IMR-90 (cell line): ENCODE measurements at places on chromosomes 5 and 9. TPM values are rescaled to one million over a fixed set of nuclear protein-coding genes. Genes with fewer than 3 reads are reported as not detected.

Gene ACER2
- total RNA-seq: 1.6 and 1.9 TPM in 2 replicates

Gene NAIP
- 1.3 and 1.7 TPM in 2 replicates for total RNA-seq

Gene SWI5
- total RNA-seq: 37.5 and 38.9 TPM in 2 replicates

Gene FKBP15
- 25.5 and 25.6 TPM in 2 replicates for total RNA-seq

Gene MORN5
- not detected in 2 replicates for total RNA-seq

Gene RFX3
- total RNA-seq: 2.5 and 2.7 TPM in 2 replicates

Gene TSC1
- total RNA-seq: 44.2 and 56.3 TPM in 2 replicates

DNA sequence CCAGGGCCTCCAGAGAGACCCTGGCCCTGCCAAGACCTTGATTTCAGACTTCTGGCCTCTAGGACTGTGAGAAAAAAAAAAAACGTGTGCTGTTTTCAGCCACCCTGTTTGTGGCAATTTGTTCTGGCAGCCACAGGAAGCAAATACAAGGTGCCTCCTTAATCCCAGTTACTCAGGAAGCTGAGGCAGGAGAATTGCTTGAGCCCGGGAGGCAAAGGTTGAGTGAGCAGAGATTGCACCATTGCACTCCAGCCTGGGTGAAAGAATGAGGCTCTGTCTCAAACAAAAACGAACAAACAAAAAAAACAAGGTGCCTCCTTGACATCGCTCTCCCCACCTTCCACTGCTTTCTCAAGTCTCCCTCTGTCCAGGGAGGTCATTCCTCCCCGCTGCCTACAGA lies 98.0 kb downstream of the GABBR2 start:
- H3K27me3 ChIP-seq: no peaks in the 10 kb centered on the region
- H3K4me1 ChIP-seq: peaks cover 36% of the 10 kb centered on the region
- DNase-seq: no peak
- H3K27ac ChIP-seq: peak overlapping the region; percentile 93
- H3K36me3 ChIP-seq: no peaks in the 10 kb centered on the region
- no peak overlapping the region for H3K4me3 ChIP-seq

- no peak overlapping the region for H3K27ac ChIP-seq
- no peaks in the 10 kb centered on the region for H3K27me3 ChIP-seq
- DNase-seq: no peak
- no peak overlapping the region for H3K4me3 ChIP-seq
Observed at GRCh38 chr5:37628876-37629275, 211.0 kb downstream of the GDNF start.

DNA sequence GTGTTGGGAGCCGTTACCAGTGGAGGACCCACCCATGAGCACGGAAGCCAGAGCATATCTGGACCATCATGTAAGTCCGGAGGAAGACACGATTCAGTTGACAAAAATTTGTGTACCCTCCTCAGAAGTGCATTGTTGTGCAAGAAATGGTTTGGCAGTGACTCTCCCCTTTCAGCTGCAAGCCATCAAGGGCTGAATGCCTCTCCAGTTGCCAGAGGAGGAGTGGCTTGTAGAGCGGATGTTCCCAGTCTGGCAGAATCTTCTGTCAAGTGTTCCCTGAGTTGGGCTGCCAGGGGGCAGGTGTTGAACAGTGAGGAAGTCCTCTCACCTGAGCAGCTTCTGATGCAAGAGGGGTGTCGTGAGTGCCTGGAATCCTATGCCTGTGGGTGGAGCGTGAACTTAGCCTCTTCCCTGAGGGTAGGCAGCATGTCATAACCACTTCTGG lies 27.6 kb upstream of the CDKN2AIPNL start:
- H3K4me3 ChIP-seq: no peak overlapping the region
- peak; percentile 98 for DNase-seq
- H3K4me1 ChIP-seq: peaks cover 31% of the 10 kb centered on the region
- no peaks in the 10 kb centered on the region for H3K27me3 ChIP-seq
- H3K36me3 ChIP-seq: no peaks in the 10 kb centered on the region

DNA sequence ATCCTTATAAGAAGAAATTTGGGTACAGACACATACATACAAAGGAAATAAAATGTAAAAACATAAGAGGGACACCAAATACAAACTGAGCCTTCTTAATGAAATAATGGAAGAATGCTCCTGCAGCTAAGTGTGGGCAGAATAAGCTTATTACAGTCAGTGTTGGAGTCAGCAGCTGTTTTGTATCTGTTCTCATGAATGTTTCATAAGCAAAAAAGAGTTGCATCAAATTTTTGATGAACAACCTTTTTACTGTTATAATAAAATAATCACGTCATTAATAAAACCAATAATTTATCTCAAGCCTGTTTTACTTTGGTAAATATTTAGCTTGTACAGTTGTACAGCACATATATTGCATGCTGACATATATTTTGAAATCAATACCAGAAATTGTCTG lies 545.6 kb downstream of the LRRC70 start:
- DNase-seq: no peak
- H3K4me3 ChIP-seq: no peak overlapping the region
- no peaks in the 10 kb centered on the region for H3K4me1 ChIP-seq
- H3K27ac ChIP-seq: no peak overlapping the region
- no peaks in the 10 kb centered on the region for H3K36me3 ChIP-seq

DNA sequence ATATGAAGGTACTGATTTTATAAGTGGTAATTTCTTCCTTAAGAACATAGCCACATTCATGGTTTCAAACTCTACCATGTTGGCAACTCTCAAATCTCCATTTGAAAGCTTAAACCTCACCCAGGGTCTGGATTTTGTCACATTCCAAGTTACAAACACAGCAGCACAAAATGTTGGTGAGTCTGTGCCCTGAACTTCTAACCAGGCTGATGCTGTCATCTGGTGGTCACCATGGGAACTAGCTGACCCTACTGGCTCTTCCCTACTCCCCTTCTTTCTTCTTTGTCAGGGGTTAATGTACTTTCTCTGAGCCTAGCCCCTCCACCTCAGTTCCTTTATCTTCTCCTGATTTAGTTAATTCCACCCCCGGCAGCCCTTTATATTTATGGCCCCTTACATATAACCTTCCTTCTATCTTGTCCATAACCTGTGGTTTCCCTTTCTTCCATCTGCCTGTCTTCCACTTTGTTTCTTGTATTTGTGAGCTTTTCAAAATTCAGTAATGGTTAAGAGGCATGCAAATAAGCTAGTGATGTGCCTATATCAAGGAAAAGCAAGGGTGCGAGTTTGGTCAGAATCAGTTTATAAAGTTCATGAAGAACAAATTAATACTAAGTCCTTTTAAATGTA lies 35.9 kb downstream of the TGFBR1 start:
- peaks cover 42% of the 10 kb centered on the region for H3K36me3 ChIP-seq
- H3K4me1 ChIP-seq: no peaks in the 10 kb centered on the region
- H3K4me3 ChIP-seq: no peak overlapping the region
- no peak overlapping the region for H3K27ac ChIP-seq

- no peaks in the 10 kb centered on the region for H3K4me1 ChIP-seq
- H3K36me3 ChIP-seq: peaks cover 77% of the 10 kb centered on the region
- no peak overlapping the region for H3K27ac ChIP-seq
- H3K4me3 ChIP-seq: no peak overlapping the region
- no peak for DNase-seq
Observed at GRCh38 chr5:181235689-181236366, 7.9 kb downstream of the RACK1 start.

DNA sequence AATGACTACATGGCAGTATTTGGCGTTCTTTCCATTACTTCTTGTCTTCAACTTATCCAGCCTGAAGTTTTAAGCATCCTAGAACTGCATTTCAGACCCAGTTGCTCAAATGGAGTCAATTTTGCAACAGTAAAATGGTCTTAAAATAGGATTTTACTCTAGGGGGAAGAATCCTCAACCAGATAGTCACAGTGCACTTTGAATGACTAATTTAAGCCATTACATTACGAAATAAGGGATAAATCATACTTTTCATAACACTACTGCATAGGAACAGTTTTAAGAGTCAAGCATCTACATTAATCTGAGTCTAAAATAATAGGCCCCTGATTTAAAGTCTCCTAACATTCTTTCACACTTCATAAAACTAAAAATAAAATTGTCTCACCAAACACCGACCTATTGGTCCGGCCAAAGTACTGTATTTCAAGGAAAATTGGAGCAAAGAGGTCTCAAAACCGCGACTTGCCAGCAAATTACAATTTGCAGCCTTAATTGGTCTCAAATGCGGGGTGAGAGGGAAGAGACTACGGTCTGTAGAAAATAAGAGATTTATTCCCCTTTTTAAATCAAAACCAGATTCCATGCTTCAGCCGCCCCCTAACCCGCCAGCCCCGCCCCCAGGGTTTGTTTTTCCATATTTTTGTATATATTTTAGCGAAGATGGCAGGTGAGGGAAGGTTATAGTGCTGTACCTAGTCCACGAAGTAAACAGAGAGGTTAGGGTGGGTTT lies 1.2 kb upstream of the SMARCA2 start:
- peaks cover 2% of the 10 kb centered on the region for H3K4me1 ChIP-seq
- H3K27me3 ChIP-seq: no peaks in the 10 kb centered on the region
- peak overlapping the region; percentile 59; the same call in 1 of the 2 replicates for H3K27ac ChIP-seq
- DNase-seq: peak; percentile 38
- peak overlapping the region; percentile 86 for H3K4me3 ChIP-seq
- no peaks in the 10 kb centered on the region for H3K36me3 ChIP-seq

GRCh38 chr9:26773056-26773455 lies 119.5 kb downstream of the CAAP1 start:
- H3K27me3 ChIP-seq: no peaks in the 10 kb centered on the region
- no peaks in the 10 kb centered on the region for H3K36me3 ChIP-seq
- H3K27ac ChIP-seq: no peak overlapping the region
- no peak overlapping the region for H3K4me3 ChIP-seq

DNA sequence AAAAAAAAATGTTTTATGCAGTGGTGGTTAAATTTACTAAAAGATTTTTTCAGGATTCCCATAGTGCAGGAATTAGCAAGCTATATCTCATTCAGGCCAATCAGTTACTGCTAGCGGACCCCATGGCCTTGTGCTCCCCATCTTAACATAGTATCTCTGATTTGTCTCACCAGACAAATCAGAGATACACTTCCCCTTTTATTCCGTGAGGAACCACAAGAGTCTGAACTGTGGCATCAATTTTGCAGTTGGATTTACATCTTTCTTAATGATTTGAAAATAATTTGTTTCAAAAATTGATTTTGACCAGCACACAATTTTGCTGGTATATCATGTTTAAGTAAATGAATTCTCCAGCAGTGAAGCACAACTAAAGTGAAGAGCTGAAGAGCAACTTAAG lies 17.9 kb downstream of the ITGA1 start:
- no peak for DNase-seq
- peaks cover 13% of the 10 kb centered on the region for H3K36me3 ChIP-seq
- peaks cover 20% of the 10 kb centered on the region for H3K4me1 ChIP-seq
- peak overlapping the region; percentile 31; the same call in 1 of the 2 replicates for H3K27ac ChIP-seq

DNA sequence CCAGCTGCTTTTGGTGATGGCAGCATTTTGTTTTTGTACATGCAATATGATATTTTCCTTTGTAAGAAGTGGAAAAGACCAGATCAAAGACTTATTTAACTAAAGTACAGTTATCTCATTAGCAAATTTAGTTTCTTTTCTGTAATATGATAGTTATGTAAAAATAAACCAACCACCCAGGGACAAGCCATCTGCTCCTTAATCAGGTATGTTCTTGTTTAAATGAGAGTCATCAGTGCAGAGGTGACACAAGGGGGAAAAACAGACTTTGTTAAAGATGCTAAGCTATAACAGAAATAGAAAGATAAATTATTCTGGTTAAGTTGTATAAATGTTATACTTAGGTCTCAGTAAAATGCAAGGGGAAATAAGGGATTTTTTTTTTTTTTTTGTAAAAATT lies 805.7 kb upstream of the SEMA6A start:
- H3K36me3 ChIP-seq: no peaks in the 10 kb centered on the region
- H3K4me3 ChIP-seq: no peak overlapping the region
- no peaks in the 10 kb centered on the region for H3K27me3 ChIP-seq
- no peak for DNase-seq
- H3K27ac ChIP-seq: no peak overlapping the region
- no peaks in the 10 kb centered on the region for H3K4me1 ChIP-seq

GRCh38 chr9:114522286-114522685 lies 17.0 kb upstream of the WHRN start:
- H3K4me1 ChIP-seq: peaks cover 3% of the 10 kb centered on the region; the same call in 1 of the 2 replicates
- DNase-seq: no peak
- H3K27ac ChIP-seq: no peak overlapping the region
- no peaks in the 10 kb centered on the region for H3K36me3 ChIP-seq

DNA sequence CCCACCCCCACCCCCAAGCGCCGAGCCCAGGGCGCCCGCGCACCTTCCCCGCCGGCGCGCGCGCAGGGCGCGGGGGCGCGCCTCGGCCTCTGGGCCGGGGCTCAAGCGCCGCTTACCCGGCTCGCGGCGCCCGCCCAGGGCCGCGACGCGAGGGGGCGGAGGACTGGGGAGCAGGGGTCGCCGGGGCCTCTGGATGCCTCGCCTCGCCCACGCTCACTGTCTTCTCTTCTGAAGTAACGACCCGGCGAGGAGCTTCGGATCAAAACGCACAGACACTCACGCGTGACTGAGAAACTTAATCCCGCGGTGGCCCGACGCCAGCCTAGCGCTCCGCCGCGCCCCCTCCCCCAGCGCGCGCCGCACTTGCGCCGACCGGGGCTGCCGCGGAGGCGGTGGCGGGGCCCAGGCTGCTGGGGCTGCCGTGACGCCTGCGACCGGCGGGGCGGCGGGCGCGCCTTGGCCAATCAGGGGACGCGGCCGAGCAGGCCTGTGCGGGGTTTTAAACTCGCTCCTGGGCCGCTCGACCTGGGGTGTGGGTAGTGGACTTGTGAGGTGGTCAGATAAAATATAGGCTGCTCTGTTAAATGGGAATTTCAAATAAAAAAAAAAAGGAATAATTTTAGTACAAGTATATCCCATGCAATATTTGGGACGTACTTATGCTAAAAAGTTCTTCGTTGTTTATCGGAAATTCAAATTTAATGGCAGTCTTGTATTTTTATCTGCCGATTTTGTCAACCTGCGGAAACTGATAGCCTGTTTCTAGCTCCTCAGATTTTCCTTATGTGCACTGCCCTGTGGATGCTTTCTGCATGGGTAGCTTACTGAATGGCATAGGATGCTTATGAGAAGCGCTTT lies at the start of gene MPDZ:
TSS of gene MPDZ (minus strand) at position 409 of the 858 bp plus-strand sequence. CDS start 29,377 bp downstream, outside the sequence.
- H3K27ac ChIP-seq: peak within 1 kb of the TSS; percentile 99
- DNase-seq: peak; percentile 66
- H3K27me3 ChIP-seq: no peaks in the 10 kb centered on the region

- no peaks in the 10 kb centered on the region; the same call in 1 of the 2 replicates for H3K27me3 ChIP-seq
- H3K4me3 ChIP-seq: no peak overlapping the region
- 0 out of 2 replicates have a peak, but pooled peaks cover 2% of the 10 kb centered on the region for H3K4me1 ChIP-seq
Observed at GRCh38 chr5:137761566-137761965, 7.4 kb upstream of the HNRNPA0 start.

GRCh38 chr9:33718987-33719386 lies 76.4 kb upstream of the PRSS3 start:
- no peak overlapping the region for H3K4me3 ChIP-seq
- H3K4me1 ChIP-seq: no peaks in the 10 kb centered on the region
- peak; percentile 22 for DNase-seq
- peaks cover 13% of the 10 kb centered on the region for H3K27me3 ChIP-seq
- no peaks in the 10 kb centered on the region for H3K36me3 ChIP-seq

DNA sequence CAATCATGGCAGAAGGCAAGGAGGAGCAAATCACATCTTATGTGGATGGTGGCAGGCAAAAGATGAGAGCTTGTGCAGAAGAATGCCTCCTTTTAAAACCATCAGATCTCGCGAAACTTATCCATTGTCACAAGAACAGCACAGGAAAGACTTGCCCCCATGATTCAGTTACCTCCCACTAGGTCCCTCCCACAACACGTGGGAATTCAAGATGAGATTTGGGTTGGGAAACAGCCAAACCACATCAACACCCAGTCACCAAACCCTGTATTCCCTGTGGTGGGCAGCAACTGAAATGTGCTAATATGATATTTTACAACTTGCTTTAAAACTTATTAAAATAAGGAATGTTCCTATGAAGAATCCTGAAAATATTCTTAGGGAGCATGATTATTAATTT lies 54.2 kb downstream of the RASGRF2 start:
- H3K4me1 ChIP-seq: peaks cover 13% of the 10 kb centered on the region
- no peak for DNase-seq
- no peaks in the 10 kb centered on the region for H3K27me3 ChIP-seq
- no peak overlapping the region for H3K27ac ChIP-seq
